PC-9 (cell line): ENCODE measurements at places on chromosomes 2 and 18. TPM values are rescaled to one million over a fixed set of nuclear protein-coding genes. Genes with fewer than 3 reads are reported as not detected.

DNA sequence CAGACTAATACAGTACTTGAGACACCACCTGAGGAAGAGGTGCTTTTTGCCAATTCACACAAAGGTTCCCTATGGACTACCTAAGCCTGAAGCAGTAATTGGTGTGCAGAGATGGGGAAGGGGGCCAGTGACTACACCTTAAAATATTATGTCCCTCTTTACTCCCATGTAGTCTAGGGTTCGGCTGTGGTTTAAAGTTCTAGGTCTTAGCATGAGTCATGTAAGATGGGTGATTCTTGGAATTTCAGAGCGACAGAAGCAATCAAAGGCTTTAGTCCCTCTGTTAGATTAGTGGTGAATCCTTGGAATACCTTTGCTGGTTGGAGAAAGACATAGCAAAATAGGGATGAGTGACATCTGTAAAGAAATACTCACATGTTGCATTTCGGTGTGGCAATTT, 14.3 kb upstream of the CCDC85A start:
- no peak for DNase-seq
- H3K27me3 ChIP-seq = 0 out of 2 replicates have a peak, but pooled peaks cover 6% of the 10 kb centered on the region

DNA sequence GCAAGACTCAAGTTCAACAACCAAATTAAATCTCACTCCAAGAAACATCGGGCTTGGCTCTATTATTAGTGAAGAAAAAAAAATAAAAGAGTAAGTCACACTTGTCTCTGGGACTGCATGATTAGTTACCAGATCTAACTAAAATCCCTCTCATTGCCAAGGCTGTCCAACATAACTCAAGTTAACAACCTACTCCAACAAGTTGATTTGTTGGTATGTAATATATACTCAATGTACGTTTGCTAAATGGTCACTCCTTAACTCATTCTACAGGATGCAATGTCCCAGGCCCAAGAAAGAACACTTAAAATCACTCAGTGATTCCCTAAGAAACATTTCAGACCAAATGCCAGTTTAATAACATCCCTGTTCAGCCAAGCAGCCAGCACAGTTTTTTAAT, 95.1 kb downstream of the DYM start:
- no peak overlapping the region for H3K27ac ChIP-seq
- no peak for DNase-seq
- no peak overlapping the region for H3K4me3 ChIP-seq
- H3K4me1 ChIP-seq = no peaks in the 10 kb centered on the region

DNA sequence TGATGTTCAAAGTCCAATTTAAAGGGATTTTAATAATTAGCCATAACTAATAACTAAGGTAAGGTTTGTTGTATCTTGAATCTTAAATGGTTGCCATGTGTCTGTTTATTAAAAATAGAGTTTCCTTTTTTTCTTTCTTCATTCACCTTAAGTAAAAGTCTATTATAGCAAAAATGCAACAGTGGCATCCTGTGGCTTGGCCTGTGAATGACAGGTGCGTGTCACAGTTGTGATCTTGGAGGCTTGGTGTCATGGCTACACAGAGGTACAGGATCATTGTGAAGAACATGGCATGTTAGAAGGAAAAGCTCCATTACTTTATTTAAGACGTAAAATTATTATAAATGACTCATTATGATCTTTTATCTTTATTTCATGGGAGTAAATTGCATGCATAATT, 246.1 kb downstream of the BCL2 start:
- no peaks in the 10 kb centered on the region for H3K27me3 ChIP-seq
- peaks cover 38% of the 10 kb centered on the region for H3K4me1 ChIP-seq
- no peak overlapping the region for H3K4me3 ChIP-seq

DNA sequence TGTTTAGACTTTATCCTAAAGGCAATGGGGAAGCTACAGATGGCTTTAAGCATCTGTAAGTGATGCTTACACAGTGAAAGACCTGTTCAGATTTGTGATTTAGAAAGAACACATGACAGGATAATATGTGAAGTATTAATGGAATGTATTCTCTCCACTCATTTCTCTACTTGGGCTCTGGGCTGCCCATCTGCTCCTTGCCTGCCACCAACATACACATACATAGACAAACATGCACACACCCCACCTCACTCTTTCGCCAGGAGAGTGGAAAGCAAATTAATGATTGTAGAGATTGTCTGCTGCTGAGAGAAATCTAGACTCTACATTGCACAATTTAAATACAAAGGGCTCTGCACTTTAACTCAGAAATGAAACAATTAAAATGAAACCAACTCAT, 61.0 kb upstream of the NFE2L2 start:
- no peak for DNase-seq
- H3K36me3 ChIP-seq = no peaks in the 10 kb centered on the region
- H3K4me3 ChIP-seq = no peak overlapping the region
- peaks cover 8% of the 10 kb centered on the region for H3K4me1 ChIP-seq
- no peak overlapping the region for H3K27ac ChIP-seq

DNA sequence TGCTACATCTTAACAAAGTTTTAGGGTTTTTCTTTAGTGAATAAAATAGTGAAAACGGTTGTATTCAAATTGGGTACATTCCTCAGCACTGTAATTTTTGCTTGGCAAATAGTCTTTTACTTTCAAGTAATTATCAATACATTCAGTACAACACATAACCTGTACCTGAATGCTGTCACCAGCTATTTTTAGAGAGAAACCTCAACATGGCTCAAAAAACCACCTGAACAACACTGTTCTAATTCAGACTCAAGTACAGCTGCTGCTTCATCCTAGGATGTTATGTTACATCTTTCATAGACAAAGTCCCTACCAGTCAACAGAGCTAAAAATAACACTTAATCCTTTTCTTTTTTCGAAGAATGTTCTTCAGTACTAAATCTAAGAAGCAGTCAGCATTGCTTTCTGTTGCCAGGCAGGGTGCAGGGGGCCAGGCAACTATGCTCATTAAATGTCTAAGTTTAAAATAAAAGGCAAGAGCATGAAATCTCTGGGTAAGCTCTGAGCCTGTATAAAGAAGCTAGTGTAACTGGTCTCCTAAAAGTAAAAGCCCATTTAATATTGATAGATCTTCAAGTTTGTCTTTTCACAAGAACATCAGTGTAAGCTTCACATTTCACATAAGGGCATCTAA, 20.5 kb downstream of the PDIA6 start:
- H3K27ac ChIP-seq = no peak overlapping the region
- H3K4me3 ChIP-seq = no peak overlapping the region
- H3K4me1 ChIP-seq = no peaks in the 10 kb centered on the region
- peaks cover 61% of the 10 kb centered on the region for H3K36me3 ChIP-seq

DNA sequence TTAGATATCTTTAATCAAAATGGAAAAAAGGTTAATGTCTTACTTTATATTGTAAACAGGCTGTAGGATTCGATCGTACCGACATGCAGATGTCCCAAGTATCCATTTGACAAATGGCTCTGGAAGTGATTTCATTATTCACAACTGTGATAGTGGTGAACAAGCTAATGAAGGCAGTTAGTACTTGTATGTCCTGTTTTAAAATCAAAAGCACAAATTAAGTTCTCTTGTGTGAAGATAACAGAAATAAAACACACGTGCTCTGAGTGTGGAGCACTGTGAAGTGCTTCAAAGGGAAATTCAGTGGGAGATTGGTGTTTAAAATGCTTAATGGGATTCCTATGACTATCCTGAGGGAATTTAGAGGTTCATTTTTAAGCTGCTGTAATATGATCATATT, 8.6 kb upstream of the LRP1B start:
- no peaks in the 10 kb centered on the region for H3K36me3 ChIP-seq
- H3K4me1 ChIP-seq = no peaks in the 10 kb centered on the region
- no peak for DNase-seq
- H3K27me3 ChIP-seq = no peaks in the 10 kb centered on the region
- H3K27ac ChIP-seq = no peak overlapping the region

GRCh38 chr2:136069773-136070172, 48.2 kb downstream of the CXCR4 start:
- no peak for DNase-seq
- no peaks in the 10 kb centered on the region for H3K27me3 ChIP-seq
- no peak overlapping the region for H3K4me3 ChIP-seq
- H3K4me1 ChIP-seq = peaks cover 7% of the 10 kb centered on the region; the same call in 1 of the 2 replicates
- no peaks in the 10 kb centered on the region for H3K36me3 ChIP-seq

DNA sequence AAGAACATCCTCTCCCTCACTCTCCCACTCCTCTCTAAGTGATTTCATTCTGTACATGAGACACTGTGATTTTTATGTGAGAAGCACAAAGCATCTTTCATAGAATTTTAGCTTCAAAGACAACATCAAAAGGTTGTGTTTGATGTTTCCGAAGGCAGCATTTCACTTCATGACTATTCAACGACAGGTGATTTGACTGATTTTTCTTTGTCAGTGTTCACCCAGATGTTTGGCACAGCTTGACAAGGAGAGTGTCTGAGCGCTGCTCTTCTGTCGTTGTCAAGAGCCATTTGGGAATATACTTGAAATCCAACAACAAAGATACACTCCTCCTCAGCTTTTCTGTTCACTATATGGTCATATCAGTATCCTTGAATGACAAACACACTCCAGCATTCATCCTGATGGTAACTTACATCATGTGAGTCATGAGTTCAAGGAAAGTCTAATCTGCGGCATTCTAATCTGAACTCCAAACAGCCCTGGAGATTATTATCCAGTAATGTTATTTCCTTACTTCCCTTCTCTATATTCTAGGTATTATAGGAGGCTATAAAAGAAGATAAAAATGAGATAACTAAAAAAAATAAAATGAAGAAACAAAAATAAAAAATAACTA, 45.9 kb upstream of the ST6GAL2 start:
- no peak overlapping the region for H3K27ac ChIP-seq
- H3K36me3 ChIP-seq = no peaks in the 10 kb centered on the region
- no peaks in the 10 kb centered on the region for H3K4me1 ChIP-seq

- H3K27ac ChIP-seq = no peak overlapping the region
- DNase-seq = no peak
- no peaks in the 10 kb centered on the region for H3K27me3 ChIP-seq
- no peaks in the 10 kb centered on the region for H3K36me3 ChIP-seq
- H3K4me3 ChIP-seq = no peak overlapping the region
- no peaks in the 10 kb centered on the region for H3K4me1 ChIP-seq
Measured at GRCh38 chr18:73503326-73503725, 635.5 kb upstream of the NETO1 start.

MALT1 gene
- 19.0 and 19.6 TPM in 2 replicates for total RNA-seq

CDK15 gene
- not detected in 2 replicates for total RNA-seq

HOXD4 gene
- total RNA-seq = not detected in 2 replicates
